Stimulated activated CD8-positive, alpha-beta memory T cell treated with anti-CD3 and anti-CD28 coated beads, Interleukin-15, amount 100 ng/mL, for 48 hours (primary cell): ENCODE measurements at places on chromosomes 2 and 18.

DNA sequence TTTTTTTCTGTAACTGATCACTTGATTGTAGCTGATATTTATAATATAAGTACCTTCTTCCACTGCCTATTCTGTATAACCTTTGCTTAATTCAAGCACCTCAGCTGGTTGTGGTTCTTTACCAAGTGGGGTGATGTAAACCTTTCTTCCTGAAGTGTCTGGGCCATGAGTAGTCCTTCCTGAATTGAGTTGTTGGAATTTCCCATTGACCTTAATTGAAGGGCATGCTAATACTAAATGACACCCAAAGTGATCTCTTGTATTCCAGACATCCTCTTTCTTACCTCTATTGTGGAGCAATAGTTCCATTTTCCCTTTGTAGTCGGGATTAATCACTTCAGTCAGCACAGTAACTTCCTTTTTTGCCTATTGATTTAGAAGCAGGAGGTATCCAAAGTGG, 1496.8 kb upstream of the CELF4 start:
- DNase-seq: no peak

DNA sequence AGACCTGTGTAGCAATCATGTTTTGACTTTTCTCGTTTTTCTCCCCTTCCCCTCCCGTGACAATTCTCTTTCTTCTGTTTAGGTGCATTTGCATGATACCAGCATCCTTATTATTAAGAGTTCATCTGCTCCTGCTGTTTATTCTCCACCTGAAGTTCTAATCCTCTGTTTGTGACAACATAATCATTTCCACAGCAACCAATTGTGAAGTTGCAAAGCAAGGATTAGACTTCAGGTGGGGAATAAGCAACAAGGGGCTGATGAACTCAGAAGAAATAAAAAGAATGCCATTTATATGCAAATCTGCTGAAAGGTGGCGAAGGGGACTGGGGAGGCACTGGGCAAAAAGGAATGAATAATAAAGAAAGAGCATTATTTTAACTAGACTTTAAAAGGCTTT, 124.8 kb upstream of the LINC00305 start:
- no peak for DNase-seq

DNA sequence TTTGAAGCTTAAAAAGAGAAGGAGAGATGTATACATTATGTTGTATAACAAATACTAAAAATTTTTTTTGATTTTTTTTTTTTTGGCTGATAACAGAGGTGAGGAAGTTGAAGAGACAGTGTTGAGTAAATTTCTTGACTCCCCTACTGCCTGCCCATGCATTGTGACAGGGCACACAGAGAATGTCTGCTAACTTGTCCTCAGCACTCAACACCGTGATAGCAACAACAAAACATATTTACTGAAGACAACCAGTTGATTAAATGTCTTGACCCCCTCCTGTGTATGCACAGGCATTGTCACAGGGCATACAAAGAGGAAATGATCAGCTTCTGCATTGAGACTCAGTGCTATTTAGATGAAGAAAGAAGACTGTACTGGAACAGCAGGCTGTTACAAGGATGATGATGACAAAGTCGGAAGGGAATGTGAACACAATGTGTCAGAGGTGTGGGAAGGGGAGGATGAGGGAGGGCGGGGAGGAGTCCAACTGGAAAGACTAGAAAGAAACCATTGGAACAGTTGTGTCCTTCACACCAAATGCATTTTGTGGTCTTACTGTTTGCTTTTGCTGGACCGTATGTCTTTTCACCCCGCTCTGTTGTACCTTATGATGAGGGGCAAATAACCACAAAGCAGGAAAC, 89.5 kb downstream of the CERS6 start:
- no peak for DNase-seq

- DNase-seq: no peak
Measured at GRCh38 chr2:123521854-123522253, 503.2 kb upstream of the CNTNAP5 start.

DNA sequence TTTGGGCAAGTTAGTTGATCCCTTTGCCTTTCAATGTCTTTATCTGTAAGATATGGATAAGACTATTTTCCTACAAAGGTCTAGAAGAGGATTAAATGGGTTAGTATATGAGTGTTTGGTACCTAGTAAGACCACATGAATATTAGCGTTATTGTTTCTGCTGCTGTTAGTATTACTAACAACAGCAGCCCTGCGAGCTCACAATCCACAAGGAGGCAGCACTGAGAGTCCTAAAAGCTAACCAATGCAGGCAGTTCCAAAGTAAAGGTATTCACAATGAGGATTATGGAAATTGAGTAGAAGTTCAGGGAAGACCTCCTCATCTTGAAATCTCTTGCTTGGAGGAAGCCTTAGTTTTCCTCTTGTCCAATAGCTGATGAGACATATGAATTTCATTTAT, 248.9 kb downstream of the TDRD15 start:
- DNase-seq: no peak

GRCh38 chr2:6398421-6398820, 467.3 kb downstream of the CMPK2 start:
- DNase-seq: no peak

GRCh38 chr2:238895361-238895882, 47.5 kb downstream of the TWIST2 start:
- no peak for DNase-seq

- DNase-seq: no peak
Measured at GRCh38 chr2:70946832-70947442, 11.2 kb downstream of the ATP6V1B1 start.

GRCh38 chr2:207157162-207157481, 8.6 kb downstream of the KLF7 start:
- no peak for DNase-seq

DNA sequence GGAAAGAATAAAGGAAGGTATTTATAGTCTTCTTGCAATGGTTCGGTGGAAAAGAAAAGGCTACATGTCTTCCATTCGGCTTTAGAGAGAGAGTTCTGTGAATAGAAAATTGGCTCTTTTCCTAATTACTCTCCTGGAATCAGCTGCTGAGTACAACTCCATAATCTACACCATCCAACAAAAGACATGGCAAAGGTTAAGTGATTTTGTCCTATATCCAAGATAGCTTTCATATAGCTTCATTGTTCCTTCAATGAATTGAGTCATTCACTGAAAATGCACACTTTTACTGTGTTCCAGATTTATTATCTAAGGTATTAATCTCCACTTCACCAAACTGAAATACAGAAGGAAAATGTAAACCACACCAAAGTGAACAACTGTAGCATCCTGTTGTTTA, 514.5 kb downstream of the LRRTM4 start:
- DNase-seq: no peak

DNA sequence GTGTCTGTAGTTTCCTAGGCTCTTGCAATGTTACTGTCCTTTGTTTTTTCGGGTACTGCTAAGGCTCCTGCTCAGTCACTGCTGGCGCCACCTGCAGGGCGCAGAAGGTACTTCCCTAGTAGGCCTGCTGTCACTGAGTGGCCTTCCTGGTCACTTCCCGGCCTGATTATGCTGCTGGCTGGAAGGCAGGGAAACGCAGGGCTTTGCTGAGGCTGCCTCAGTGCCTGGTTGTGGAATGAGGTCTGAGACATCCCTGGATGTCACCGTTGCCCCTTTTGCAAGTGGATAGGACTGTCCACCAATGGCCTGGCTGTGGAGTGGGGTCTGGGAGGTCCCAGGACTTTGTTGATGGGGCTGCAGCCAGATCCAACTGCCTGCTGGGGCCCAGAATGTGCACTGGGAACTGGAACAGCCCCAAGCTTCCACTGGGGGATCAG, 13.1 kb downstream of the DAW1 start:
- peak; percentile 28 for DNase-seq

DNA sequence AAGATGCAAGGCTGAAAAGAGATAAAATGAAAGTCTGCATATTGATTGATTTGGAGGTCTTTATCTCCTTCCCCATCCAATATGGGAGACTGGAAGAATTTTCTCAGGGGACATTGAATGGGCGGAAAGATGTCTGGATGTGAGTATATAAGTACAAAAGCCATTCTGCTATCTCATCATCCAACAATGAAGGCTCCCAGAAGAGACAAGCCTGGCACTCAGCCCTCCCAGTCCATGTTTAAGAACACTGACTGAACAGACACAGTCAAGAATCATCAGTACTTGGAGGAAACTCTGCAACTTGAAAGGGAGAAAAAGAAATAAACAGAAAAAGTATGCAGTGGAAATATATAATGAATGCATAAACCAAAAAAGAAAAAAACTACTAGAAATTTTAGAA, 80.9 kb downstream of the PTRHD1 start:
- DNase-seq: no peak

- DNase-seq: no peak
Measured at GRCh38 chr2:206267567-206267966, 6.9 kb upstream of the ZDBF2 start.

GRCh38 chr2:126858013-126858412, 40.7 kb upstream of the TEX51 start:
- DNase-seq: no peak

- DNase-seq: no peak
Measured at GRCh38 chr18:70380915-70381896, 92.4 kb downstream of the SOCS6 start.
